ENCODE measurements at places on chromosomes 13 and 19.

DNA sequence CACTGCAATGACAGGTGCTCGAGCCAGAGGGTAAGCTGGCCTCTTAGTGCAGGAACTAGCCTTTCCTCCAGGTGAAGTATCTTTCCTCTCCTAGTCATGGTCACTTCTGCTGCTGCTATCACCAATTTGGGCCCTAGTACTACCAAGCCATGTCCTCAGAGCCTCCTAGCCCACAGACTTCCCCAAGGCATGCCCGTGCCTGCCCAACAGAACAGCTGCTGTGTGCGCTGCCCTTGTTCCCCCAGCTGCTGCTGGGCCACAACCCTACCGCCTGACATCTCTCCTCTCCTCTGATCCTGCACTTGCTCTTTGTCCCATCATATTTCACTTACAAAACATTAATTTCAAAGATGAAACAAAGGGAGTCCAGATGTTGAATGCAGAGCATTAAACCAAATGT, 168.5 kb upstream of the FREM2 start:
- DNase-seq: no peak

- no peak for DNase-seq
Measured at GRCh38 chr19:40592170-40592569, 9.0 kb upstream of the LTBP4 start.

- DNase-seq: no peak
Measured at GRCh38 chr13:106184790-106185189, 350.7 kb downstream of the EFNB2 start.

DNA sequence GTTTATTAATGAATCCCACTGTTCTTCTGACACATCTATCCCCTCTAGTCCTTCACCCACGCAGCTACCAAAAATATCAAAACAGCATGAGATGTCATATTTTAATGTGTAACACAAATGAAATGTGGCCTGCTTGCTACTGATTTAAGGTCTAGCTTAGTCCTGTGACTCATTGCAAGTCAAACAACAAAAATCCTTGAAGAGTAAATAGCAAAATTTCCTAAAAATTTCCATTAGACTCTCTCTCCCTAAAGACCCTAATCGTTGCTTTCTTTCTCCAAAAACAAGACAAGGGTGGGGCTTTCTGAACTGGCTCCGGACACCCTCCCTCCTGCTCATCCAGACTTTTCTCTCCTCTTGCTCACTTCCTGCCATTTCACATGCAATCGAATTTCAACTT, 99.9 kb upstream of the IPO5 start:
- DNase-seq: no peak

DNA sequence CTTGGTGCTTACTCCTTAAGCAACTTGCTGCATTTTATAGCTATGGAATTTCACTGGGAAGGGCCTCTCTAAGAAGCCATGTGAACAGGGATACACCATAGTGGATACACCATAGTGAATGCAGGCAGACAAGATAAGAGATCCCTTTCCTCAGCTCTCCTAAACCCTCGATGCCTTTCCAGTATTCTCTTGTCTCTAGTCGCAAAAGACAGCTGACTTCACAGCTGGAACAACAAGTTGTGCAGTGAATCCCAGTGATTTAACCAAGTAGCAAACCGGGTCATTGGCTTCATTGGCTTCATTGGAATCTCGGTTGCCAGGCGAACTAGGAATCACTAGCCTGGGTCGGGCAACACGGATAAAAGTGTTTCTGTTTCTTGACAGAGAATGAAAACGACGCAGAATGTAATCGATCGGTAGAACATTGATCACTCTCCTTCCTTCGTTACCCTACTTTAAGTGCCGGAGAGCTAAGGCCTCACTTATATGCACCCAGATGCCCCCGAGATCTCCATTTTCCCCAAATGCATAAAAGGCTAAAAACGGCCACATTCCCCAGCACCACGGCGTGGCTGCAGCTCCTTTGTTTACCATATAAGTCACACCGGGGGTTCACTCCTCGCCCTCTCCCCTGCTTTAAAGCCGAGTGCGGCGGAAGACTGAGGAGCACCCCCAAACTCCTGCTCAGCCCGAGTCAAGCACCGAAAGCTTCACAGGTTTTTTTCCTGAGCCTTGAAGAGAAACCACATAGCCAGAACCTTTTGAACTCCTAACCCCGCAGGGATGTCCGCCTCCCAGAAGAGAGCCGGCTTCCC, 674 bp downstream of the TRPC4 start:
- no peak for DNase-seq

DNA sequence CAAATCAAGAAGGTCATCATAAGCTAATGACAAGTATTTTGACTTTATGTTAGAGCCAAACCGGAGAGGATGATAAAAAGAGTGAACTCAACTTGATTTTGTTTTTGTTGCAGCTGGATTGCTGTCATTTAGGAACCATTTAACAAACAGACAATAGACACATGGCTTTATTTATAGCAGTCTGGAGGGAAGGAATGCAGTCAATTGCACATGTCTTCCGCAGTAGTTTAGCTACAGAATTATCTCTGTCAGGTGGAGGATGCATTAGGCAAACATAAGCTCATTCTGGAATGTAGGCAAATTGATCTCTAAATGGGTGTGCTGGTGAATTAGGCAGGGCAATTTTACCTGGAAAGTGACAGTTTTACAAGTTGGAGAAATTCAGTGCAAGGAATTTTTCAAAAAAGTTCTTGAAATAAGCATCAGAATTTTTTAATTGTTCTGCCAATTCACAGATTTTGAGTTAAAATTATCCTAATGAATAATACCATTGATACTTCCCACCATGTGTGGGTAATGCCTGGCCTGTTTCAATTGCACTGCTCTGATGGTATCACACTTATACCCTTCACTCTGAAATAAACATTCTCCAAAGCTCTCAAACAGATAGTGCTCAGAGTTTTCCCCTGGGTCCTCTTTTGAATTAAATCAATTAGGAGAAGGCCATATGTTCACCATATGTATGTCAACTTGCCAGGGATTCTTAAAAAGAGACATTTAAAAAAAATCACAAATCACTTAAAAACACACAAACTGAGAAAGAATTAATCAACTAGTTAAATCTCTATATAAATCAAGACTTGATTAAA, 318.3 kb downstream of the NDFIP2 start:
- no peak for DNase-seq

- no peak for DNase-seq
Measured at GRCh38 chr13:109671919-109672318, 114.5 kb downstream of the IRS2 start.

GRCh38 chr13:36130193-36130551, 1.0 kb downstream of the DCLK1 start:
- peak; percentile 25 for DNase-seq

GRCh38 chr19:46350758-46351159, 3.9 kb downstream of the PPP5C start:
- DNase-seq: no peak

GRCh38 chr13:92873029-92873428, 353.6 kb upstream of the GPC6 start:
- DNase-seq: no peak

DNA sequence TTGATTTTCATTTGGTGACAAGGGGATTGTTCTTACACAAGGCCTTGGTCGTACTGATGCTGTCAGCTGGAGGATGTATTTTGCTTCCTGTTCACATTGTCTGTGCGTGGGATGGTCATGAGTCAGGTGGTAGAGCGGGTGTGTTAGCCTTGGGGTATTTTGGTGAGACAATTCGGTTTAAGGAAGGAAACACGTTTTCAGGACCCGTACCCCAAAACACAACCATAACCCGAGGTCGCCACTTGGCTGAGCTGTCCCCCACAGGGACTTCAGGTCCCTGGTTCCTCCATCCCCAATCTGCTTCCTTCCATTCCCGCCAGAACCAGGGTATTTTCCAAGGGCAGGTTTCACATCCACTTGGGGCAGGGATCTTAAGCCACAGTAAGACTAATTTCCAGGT, 15.0 kb downstream of the MYO9B start:
- no peak for DNase-seq

DNA sequence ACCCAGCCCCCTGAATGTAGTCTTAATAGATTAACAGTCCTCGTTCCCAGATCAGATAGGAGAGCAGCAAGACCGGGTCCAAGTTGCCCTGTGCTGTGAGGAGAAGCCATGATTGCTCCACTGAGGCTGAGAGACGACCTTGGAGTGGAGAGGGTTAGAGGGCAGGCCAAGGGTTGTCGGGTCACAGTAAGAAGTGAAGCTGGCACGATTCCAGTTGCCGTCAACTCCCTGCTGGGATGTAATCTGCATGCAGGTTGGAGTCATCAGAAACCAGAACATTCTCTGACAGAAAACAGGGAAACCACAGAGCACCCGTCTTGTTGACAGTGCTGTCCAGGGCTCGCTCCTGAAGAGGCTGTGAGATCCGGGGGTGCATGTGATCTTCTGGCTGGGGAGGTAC, 19.0 kb upstream of the ATP11A start:
- no peak for DNase-seq

DNA sequence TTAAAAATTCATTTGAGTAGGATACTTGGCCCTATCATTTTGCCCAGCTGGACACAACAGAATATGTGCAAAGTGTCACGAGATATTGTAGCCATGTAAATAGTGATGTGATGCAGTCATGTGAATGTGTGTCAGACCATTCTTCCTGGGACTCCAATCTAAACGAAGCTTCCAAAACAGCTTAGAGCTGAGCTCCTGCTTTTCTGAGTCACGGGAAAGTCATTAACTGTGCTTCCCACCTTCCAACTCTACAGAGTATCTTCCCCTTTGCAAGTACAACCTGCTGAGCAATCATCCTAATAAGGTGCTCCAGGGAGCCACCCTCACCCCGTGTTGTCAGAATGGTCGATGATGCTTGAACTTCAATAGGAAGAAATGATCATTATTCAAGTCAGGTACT, 294.7 kb downstream of the MYO16 start:
- no peak for DNase-seq

DNA sequence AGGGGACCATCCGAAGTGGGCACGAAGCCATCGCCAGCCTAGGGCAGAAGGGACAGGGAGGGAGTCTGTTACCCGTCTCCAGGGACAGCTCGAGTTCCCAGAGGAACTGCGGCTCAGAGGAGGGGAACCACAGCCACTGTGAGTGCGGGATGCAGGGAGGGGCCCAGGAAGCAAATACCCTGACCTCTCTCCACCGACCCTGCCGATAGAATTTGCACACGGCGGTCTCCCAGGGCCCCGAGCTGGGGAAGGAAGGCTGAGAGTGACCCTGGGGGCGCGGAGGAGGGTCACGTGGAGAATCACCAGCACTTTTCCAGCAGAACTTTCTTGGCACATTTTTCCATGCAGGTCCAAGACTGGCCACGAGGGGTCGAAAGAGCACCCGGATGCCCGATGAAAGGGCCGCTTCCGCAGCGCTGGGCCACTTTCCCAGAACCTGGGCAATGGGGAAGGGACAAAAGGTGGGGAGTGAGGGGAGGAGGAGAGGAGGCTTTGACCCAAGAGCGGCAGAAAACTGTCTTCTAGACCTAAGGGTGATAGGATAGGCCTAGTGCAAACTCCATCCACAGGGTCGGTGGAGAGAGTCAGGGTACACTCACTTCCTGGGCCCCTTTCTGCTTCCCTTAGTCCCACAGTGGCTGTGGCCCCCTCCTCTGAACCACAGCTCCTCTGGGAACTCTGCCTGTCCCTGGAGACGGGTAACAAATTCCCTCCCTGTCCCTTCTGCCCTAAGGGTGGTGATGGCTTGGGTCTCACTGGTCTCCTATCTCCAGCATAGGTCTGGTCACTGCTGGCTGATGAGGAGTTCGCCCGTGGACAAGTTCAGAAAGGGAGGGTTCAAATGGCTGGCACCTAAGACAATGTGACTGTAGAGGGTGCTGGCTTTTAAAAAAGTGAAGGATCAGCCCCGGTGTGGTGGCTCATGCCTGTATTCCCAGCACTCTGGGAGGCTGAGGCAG, 5.3 kb upstream of the GPR4 start:
- DNase-seq: no peak

DNA sequence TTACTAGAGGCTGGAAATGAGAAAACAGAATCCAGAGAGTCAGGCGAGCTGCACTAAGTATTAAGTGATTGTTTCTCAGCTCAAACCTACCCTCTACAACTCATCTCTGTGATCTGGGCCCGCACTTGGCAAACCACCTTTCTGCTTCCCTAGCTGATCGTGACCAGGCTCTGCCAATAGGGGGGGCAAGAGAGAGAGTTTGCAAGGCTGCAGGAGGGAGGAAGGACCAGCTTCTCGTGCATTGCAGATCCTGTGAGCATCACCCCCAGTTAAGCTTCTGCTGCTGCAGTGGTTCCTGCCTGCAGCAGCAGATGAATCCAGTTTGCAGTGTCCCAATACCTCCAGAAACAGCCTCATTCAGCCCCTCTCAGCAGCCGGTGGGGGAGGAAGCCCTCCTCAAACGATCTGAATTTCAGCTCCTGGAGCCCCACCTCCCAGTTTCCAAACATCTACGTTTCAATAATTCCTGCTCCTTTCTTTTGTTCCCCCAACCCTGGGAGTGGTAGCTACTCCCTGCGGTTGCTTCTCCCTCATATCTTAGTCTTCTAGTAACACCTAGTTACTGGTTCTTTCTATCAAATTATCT, 20.0 kb downstream of the XRCC1 start:
- DNase-seq: peak; percentile 15

Measured in NCI-H187 (cell line).